Activated CD4-positive, alpha-beta T cell treated with anti-CD3 and anti-CD28 coated beads, Interleukin-10, Interleukin-2, amounts not matched to agents 100 ng/mL and 50 ng/mL, durations not matched to agents 16 hours and 8 hours (primary cell): ENCODE measurements at places on chromosomes 16 and 17.

DNA sequence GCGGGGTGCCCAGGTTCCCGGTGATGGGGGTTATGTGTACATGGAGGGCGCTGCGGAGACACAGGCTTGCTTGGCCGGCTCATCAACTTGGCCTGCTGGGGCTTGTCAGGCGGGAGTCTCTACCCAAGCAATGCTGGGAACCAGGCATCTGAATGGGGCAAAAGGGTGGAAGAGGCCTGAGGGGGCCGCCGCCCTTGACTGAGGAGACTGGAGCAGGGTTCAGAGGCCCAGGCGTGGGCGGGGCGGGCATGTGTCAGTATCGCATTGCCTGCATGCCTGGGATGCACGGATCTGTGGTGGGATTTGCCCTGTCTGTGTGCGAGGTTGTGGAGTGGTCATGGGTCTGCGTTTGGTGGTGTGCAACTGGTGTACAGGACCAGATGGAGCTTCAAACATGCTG lies 21.1 kb downstream of the ARHGAP23 start:
- no peak for DNase-seq

- no peak for DNase-seq
These were observed 15.7 kb downstream of the SLC16A3 start for GRCh38 chr17:82244413-82245133.

- no peak for DNase-seq
These were observed 226.7 kb upstream of the ELAC2 start for GRCh38 chr17:13244513-13244912.

DNA sequence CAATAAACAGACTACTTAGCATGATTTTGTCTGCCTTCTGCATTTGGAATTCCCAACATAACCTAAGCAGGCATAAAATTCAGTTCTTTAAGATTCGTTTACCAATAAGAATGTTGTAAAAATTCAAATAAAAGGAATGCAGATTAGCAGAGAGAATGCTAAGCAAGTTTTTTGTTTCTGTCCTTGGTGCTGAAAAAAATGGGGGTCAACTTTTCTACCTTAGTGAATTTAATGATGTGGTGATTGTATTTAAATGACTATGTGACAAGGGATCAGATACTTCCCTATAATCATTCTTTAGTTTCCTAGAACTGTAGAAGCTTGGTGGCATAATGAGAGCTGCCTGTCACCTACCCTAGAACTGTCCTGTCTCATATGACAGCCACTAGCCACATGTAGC lies 159.5 kb downstream of the RBFOX1 start:
- no peak for DNase-seq

DNA sequence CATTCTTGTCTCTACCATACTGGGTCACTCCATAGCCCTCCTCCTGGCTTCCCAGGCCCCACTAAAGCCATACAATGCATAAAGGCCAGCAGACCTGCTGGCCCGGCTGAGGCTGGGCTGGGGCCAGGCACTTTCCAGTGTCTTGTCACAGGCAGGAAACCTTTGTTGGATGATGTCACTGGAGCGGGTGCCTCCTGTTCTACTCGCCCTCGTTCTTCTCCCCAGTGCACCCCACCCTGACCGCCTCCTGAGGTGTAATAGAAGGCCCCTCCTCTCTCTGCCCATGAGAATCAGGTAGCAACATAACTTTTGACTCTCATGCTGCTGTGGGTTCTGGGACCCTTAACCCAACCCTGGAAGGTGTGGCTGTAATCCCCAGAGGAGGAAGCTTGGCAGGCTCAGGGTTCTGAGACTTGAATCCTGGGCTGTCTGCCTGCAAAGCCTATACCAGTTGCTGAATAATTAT lies 54.2 kb upstream of the IL34 start:
- no peak for DNase-seq
